Globus pallidus (tissue), 1 donor: ENCODE measurements at places on chromosomes 2 and 18.

GRCh38 chr2:239321596-239322415, 79.0 kb downstream of the HDAC4 start:
- no peak for DNase-seq

GRCh38 chr2:48938231-48938630, 182.7 kb upstream of the LHCGR start:
- DNase-seq = no peak

GRCh38 chr2:157792335-157793052, 83.6 kb downstream of the ACVR1 start:
- DNase-seq = no peak

- DNase-seq = peak; percentile 54
Observed at GRCh38 chr2:18178736-18179349, 300.4 kb downstream of the KCNS3 start.

DNA sequence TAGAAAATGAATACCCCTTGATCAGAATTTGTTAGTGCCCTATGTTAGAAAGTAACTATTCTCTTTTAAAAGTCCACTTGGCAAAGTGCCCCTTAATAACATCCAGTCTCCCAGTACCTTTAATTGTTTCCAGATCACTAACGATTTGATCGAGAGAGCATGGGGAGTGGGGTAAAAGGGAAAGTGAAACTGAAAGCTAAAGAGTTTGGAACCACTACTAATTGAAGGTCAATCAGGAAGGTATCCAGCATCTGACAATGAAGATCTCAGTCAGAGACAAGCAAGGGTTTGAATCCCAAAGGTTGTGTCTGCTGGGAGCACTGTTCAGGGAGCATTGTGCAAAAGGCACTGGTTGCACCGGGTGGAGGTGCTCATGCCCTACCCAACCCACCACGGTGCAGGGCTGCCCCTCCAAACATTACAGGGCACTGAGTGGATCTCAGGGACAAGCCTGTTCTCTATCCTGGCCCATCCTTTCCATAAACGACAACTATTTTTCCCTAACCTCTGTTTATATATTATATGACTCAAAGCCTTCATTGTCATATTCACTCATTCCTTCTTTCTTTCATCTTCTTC, 14.6 kb upstream of the RIT2 start:
- no peak for DNase-seq

DNA sequence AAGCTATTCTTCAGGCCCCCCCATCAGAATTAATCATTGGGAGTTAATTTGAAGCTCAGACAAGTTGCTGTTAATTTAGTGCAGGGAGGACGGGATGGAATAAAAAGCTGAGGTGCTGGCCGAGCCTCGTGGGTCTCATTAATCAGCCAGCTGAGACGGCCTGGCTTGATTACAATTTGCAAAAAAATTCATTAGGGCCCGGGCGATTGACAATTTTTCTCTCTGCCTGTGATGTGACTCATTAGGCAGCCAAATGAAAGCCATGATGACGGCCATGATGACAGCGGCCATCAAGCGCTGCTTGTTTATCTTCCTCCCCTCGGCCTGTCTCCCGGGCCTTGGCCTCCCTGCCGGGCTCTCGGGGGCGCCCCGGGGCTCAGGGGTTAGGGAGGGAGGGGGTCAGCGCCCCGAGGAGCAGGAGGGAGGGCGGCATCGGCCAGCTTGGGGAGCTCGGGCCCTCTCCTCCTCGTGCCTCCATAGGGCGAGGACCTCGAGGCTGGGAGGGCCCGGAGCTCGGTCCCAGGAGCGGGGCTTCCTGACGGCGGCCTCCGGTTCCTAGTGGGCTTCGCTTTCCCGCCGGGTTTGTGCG, 5.2 kb downstream of the GBX2 start:
- no peak for DNase-seq

DNA sequence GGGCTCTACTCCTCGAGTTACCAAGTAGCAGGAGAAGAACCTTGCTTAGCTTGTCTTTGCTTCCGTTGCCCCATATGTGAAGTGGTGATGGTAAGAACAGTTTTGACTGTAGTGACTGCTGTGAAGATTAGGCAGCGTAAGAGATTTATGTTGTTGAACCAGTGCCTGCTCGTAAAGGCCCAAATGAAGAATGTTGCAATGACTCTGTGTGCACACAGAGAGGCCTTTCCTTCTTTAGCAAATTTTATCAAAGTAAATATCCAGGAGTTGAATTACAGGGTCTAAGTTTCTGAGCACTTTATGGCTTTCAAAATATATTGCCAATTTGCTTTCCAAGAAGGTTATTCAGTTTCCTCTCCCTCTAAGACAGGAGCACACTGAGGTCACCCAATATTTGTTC, 14.5 kb downstream of the NTSR2 start:
- no peak for DNase-seq

DNA sequence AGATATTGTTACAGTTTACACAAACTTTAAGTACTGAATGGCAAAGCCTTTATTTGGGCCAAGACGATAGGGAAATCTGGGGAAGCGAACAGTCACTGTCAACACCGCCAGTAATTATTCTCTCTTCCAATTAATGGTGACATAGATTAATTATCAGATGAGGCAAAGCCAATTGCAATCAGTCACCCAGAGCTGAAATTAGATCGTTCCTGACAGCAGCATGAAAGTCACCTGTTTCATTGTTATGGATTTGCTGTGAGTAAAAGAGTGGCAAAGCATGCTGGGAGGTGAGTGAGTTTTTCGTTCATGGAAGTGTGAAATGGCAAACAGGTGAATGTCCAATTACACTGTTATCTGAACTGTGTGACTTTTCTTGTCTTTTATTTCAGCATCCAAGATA, 164.8 kb upstream of the KLHL14 start:
- no peak for DNase-seq

GRCh38 chr2:186129767-186130581, 356.1 kb upstream of the ZC3H15 start:
- no peak for DNase-seq

GRCh38 chr2:201257381-201257955, 2.9 kb upstream of the CASP8 start:
- DNase-seq = peak; percentile 34

GRCh38 chr2:113112441-113112840, 15.0 kb upstream of the IL1RN start:
- no peak for DNase-seq

DNA sequence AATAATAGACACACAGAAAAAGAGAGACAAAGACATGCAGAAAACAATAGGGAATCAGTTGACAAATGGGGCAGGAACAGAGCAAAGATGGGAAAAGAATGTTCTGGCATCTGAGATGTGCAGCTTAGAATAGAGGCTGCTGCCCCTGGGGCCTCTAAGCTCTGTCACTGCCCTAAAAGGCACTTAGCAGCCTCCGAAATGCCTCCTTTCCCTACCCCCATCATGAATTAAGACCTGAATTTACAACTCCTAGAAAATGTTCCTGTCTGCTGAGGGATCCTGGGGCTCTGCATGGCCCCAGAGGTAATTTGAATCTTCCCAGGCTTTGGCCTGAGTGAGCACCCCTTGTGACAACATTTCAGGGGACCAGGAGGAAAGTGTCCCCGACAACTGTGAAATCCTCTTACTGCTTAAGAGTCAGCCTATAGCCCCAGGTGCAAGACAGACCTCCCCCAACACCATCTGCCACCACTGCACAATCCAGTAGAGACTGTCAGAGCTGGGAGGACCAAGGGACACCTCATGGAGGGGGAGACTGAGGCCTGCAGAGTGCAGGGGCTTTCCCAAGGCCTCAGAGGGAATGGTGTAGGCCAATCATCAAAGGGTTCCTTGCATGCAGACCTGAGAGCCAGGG, 24.8 kb downstream of the MRPL35 start:
- DNase-seq = no peak

DNA sequence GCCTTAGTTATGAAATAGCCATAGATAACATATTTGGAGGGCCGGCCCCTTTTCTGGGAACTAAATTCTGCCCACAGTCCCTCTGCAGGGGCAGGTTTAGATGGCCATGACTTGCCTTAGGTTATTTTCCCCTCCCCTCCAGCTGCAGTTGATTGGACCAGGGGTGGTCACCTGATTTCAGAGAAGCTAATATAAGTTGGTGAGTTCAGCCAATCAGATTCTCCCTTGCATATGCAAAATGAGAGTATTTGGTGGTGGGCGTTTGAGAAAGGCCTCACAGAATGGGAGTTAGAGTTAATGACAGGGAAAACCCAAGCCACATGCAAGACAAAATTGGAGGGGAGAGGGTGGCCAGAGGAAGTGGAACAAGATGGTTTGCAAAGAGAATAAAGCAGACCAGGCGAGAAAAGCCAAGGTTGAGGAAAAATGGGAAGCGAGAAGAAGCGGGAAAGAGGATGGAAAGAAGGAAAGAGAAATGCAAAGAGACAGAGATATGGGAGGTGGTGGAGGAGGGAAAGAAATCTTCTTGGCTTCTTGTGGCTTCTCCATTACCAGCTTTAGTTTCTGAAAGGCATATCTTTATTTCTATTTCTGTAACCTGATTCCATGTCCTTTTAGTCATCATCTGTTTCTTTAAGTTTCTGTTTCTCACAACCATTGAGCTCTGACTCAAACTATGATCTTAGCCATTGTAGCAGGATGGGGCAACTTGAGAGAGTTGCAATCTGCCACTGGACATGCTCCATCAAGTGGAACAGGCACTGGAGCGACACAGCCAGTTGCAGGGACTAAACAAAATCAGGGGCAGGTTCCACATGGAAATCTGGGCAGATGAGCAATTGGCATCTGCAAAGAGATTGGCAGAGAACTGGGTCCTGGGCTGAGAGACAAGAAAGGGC, 108.1 kb upstream of the SIX3 start:
- no peak for DNase-seq

DNA sequence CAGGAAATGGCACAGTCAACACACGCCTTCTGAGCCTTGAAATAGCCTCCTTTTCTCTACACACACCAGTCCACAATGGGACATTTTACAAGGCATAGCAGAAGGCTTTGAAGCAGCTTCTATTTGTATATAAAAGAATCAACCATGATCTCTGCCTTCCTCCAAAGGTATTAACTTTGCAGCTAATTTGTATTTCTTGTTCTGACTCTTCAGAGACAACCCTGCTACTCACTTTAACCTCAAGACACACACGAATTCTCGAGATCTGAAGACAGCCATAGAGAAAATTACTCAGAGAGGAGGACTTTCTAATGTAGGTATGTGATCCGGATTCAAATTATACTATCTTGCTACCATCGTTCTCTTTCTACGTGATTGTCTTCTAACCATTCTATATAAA, 104.6 kb downstream of the VIT start:
- DNase-seq = no peak

DNA sequence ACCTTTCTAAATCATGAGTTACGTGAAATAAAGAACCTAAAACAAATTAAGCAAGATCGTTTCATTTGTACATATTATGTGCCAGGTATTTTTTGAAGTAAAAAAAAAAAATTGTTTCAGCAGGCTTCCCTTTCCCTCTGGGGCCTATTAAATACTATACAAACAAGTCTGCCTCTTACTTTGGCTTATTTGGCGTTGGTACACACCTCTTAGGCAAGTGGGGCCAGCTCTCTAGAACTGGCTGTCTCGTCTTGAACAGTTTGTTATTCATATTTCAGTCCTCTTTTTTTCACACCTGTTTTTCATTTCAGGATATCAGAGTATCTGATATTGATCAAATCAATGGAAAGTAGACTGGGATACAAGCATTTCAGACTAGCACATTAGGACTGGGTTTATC, 27.4 kb upstream of the PPP3R1 start:
- no peak for DNase-seq

DNA sequence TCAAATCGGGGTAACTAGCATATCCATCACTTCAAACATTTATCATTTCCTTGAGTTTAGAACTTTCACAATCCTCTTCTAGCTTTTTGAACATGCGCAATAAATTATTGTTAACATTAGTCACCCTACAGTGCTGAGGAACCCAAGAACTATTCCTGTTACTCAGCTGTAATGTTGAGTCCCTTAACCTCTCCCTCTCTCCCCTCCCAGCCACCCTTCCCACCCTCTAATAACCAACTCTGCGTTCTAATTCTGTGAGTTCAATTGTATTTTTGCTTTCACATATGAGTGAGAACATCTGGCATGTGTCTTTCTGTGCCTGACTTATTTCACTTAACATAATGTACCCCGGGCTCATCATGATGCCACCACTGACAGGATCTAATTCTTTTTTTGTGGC, 78.6 kb upstream of the RANBP2 start:
- DNase-seq = no peak

- no peak for DNase-seq
Observed at GRCh38 chr2:64331114-64331645, 122.8 kb upstream of the LGALSL start.

DNA sequence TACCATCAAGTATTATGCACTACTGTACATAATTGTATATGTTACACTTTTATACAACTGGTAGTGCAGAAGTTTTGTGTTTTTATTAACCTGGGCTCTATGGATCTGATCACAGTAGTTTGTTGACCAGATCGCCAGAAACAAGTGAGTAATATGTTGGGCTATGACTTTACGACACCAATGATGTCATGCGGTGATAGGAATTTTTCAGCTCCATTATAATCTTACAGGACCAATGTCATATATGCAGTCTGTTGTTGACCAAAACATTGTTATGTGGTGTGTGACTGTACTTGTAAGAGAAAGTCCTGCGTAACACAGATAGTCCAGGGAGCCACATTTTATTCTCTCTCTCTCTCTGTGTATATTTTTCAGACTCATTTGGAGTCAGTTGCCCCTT, 4.5 kb upstream of the ACOXL start:
- no peak for DNase-seq

GRCh38 chr2:96526615-96527285, 9.8 kb upstream of the ARID5A start:
- DNase-seq = no peak

GRCh38 chr18:498931-499775, 1.3 kb downstream of the COLEC12 start:
- DNase-seq = no peak

DNA sequence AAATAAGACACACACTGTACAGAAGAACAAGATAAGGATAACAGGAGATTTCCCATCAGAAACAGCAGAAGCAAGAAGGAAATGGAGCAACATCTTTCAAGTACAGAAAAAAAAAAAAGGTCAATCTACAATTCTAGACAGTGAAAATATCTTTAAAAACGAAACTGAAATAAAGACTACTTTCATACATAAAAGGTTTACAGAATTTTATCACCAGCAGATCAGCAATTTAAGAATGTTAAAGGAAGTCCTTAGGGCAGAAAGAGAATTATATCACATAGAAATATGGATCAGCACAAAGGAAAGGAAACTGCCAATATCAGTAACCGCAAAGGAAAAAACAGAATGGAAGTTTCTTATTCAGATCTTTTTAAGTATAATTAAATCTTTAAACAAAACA, 931.0 kb downstream of the EPHA4 start:
- no peak for DNase-seq

GRCh38 chr2:98501876-98502275, 57.2 kb downstream of the INPP4A start:
- no peak for DNase-seq

GRCh38 chr18:8754995-8755960, 49.9 kb downstream of the MTCL1 start:
- no peak for DNase-seq

GRCh38 chr2:110731064-110731463, 1.3 kb upstream of the ACOXL start:
- no peak for DNase-seq

DNA sequence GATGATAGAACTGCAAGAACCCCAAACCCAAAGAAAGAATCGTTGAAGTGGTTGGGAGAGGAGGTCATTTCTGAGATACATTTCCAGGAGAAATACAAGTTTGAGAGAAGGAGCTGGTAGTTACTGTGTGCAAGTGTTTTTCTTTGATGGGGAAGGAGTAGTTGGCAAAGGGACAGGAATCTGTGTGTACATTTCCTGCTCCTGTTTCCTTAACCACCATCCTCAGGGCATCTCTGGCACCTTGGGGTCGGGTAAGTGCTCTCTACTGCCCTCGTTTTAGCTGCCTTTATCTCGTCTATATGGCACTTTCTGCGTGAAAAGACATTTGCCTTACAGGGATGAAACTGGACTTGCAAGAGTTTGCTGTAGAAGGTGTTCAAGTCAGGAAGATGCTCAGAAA, 27.3 kb downstream of the CDC42EP3 start:
- no peak for DNase-seq
